Retina (tissue), 1 donor: ENCODE measurements at places on chromosomes 5 and 9.
A peak's percentile ranks its signal among the peaks of the same experiment; 100 is the strongest.

DNA sequence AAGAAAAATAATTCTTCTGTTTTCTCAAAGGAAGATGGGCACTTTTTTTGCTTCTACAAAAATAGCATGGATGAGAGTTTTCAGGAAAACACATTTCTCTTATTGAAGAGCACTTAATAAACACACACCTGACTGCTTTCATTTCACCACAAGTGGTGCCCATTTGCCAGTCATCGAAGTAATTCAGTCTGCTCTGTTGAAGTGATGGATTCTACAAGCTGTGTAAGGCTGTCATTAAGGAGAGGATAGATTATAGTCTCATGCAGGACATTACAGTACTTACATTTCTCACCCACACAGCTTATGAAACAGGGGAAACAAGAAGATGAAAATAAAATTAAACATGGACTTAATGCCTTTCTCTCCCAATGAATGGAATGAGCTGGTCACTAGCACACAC, 165.2 kb downstream of the NR2F1-AS1 start:
- no peak for DNase-seq

DNA sequence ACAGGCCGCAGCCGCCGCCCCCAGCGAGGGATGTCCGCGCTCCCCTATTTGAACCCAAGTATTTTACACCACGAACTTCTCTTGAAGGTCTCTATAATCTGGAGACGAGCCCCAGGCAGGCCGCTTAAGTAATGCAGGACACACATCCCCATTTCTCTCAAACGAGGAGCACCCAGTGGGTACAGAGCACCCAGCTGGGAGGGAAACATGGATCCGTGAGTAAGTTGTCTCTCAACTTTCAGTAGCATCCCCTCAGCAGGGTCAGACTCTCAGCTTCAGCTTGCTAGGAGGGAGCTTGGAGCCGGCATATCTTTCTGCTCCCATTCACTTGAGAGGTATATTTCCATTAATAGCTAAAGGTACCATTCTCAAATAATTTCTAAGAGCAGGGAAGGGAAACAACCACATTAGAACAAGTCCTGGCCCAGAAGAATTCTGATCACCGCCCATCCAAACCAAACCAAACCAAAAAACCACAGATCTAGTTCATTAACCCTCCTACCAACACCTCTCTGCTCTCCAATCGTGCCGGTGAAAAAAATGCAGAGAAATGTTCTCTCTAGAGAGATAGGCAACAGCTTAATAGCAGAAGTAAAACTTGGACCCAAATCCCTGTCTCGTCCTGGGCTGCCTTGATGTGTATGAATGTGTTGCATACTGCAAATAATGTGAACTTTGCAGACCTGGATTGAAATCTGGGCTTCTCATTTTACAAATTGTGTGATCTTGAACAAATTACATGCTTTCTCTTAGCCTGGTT, 910 bp downstream of the TDRD7 start:
- DNase-seq = no peak

GRCh38 chr9:5442400-5443011, 4.8 kb upstream of the PLGRKT start:
- peak; percentile 14 for DNase-seq

DNA sequence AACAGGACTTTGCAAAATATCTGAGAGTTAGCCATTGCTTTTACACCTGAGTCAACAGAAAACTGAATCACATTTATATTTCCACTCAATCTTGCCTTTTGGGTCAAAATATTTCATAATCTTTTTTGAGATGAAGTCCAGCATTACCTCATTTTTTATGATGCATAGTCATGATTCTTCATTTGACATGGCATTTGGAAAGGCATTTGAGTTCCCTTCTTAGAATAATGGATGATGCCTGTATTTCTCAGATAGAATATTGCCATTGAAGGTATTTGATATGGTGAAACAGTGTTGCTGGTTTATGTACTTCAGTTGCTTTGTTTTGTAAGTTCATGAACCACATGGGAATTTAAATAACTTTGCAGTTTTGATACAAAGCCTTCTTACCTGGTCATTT, 180.4 kb downstream of the PRR16 start:
- DNase-seq = no peak

- no peak for DNase-seq
Observed at GRCh38 chr5:42912184-42912798, 100.6 kb upstream of the SELENOP start.

GRCh38 chr9:101601904-101602765, 7.4 kb upstream of the PPP3R2 start:
- peak; percentile 71 for DNase-seq

DNA sequence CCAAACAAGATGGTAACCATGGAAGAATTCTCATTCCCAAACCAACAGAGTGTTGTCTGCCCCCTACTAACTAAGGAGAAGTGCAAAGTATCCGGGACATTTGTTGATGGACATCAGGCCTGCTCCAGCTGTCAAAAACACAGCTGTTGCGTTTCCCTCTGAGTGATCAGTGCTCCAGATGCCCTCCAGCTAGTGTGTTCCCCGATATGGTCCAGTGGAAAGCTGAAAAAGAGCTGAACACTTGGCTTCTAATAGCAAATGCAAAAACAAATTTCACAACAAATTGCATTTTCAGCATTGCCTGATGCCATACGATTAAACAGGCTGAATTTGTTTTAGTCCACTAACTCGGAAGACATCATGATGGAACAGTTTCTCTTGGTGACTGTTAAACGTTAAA, 1398.7 kb downstream of the PTPRD start:
- peak; percentile 13 for DNase-seq

DNA sequence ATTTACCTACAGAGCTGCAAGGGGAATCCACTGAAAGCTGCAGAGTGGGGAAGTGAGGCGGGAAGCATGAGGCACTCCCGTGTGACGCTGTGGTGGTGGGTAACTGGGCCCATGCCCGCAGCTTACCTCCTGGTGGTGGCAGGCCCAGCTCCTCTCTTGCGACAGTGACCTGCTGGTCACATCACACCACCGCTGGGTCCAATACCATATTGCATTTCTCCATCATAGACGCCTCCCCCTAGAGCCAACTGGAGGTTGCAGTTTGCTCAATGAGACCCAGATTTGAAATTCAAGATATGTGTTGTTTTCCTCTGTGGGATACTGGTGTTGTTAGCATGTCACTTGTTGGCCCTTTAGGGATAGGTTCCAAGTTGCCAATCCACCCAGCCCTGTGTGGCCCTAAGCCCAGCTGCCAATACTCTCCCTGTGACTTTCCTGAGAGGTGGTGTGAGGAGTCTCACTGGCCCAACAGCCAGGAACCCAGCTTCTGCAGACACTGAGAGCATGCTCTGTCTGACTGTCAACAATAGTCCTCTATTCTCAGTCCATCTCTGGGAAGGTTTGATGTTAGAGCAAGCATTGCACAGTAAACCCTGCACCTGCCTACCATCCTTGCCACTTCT, 428.3 kb downstream of the GADD45G start:
- DNase-seq = no peak

DNA sequence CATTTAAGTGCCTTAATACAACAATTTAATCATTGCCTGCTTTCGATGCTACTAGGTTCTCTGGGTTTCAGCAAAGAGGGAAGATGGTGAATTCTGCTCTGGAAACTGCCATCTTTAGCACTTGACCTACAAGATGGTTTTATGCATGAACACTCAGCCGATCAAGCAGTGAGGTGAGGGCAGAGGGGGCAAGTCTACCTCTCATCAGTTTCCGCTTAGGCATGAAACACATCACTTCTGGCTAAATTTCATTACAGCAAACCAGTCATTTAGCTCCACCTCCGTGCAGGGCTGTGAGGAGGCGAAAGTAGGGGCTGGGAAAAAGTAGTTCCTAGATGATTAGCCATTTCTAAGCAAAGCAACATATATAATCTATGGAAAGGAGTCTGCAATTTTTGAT, 1018.0 kb downstream of the CDH18 start:
- no peak for DNase-seq

DNA sequence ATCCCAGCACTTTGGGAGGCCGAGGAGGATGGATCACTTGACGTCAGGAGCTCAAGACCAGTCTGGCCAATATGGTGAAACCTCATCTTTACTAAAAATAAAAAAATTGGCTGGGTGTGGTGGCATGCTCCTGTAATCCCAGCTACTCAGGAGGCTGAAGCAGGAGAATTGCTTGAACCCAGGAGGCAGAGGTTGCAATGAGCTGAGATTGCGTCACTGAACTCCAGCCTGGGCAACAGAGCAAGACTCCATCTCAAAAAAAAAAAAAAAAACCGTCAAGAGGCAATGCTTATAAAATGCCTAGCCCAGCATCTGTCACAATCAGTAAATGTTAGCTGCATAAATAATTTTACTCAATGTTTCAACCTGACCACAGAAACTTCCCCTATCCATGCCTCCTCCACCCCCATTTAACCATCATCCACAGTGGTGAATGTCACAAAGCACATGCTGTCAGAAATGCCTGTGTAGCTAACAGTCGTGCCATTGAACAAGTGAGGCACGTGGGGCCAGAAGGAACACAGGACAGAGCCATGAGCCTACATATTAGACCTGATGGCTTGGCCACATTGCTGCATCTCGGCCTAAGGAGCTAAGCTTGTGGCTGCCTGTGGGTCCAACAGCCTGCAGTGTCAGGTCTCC, 16.8 kb upstream of the TCOF1 start:
- DNase-seq = no peak

DNA sequence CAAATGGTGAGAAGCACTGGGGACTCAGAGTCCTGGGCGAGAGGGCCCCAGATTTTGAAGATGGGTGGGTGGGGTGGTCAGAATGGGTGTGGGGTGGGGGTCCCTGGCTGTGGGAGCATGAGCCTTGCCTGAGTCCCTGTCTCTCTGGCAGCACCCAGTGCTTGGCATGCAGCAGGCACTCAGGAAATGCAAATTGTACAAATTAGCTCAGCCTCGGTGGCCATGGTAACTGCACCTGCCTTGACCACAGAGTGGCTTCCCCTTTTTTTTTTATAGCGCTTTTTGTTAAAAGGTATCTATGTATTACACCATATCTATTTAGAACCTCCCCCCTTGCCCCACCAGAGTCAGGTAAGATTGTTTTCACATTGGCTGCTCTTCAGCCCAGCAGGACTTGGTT, 19.2 kb upstream of the PITX1 start:
- DNase-seq = no peak

DNA sequence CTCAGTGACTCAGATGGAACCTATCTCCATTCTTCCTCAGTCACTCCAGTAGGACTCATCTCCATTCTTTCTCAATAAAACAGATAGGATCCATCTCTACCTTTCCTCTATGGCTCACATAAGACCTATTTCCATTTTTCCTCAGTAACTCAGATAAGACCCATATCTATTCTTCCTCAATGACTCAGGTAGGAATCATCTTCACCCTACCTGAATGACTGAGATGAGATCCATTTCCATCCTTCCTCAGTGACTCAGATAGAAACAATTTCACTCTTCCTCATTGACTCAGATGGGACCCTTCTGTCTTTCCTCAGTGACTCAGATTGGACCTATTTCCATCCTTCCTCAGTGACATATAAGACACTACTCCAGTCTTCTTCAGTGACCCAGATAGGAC, 165.1 kb downstream of the FBXO4 start:
- no peak for DNase-seq

- no peak for DNase-seq
Observed at GRCh38 chr9:19965336-19965735, 176.5 kb upstream of the SLC24A2 start.
